ENCODE measurements at places on chromosomes 5 and 9.

DNA sequence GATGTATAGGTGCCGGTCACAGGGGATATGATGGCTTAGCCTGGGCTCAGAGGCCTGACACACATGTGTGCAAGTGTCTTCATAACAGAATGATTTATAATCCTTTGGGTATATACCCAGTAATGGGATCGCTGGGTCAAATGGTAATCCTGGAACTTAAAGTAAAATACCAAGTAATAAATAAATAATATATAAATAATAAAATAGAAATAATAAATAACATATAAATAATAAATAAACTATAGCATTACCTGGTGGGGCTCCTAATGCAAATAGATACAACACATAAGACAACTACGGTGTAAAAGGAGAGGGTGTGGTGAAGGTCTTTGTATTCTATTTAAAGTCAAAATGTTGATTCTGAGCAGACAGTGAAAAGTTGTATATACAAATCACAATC, 68.5 kb upstream of the GFPT2 start:
- DNase-seq, result no peak

- DNase-seq, result no peak
These were observed 13.2 kb downstream of the IRX2 start for GRCh38 chr5:2738156-2738699.

GRCh38 chr5:169803077-169803981, 166.3 kb downstream of the DOCK2 start:
- no peak for DNase-seq

- DNase-seq, result no peak
These were observed 9.3 kb upstream of the FGF18 start for GRCh38 chr5:171410181-171410580.

DNA sequence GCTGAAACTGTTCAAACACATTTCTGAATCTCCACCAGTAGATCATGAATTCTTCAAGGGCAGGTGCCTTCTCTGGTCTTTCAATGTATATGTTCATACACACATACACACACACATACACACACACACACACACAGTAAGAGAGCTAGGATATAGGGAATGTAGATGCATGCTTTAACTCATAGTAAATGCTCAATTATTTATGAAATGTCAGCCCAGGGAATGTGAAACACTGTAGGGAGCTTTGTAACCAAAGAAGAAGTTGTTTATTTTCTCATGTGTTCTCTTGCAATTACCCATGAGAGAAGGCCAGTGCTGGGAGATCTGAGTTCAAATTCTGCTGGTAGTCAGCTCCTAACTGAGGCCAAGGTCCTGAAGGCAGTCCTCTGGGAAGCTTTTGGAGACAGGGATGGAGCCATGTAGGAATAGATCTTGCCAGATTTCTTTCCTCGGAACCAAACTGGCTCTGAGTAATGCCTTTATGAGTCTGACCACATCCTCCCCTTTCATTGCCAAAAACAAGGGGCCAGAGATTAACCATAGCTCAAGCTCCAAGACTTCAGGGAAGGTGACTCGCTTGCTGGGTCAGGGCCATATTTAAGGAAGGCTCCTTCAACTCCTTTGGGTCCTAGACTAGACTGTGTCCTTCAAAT, 487.0 kb upstream of the TNC start:
- DNase-seq, result no peak

GRCh38 chr5:119902593-119902992, 273.2 kb downstream of the FAM170A start:
- no peak for DNase-seq

DNA sequence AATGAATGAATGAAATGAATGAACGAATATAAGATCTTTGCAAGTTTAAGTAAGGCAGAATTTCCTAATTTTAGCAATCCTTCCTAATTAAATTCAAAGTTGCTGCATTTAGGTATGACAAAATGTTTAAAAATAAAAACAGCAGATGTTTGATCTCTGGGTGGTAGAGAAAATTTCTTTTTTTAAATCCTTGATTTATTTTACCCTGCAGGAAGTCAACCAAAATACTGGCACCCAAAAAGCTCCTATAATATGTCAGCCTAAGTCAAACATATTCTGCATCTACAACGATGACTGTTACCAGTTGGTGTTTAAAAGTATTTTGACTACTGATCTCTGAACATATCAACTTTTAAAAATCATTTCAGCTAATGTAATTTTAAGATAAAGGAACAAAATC, 58.4 kb downstream of the TTC39B start:
- DNase-seq, result no peak

DNA sequence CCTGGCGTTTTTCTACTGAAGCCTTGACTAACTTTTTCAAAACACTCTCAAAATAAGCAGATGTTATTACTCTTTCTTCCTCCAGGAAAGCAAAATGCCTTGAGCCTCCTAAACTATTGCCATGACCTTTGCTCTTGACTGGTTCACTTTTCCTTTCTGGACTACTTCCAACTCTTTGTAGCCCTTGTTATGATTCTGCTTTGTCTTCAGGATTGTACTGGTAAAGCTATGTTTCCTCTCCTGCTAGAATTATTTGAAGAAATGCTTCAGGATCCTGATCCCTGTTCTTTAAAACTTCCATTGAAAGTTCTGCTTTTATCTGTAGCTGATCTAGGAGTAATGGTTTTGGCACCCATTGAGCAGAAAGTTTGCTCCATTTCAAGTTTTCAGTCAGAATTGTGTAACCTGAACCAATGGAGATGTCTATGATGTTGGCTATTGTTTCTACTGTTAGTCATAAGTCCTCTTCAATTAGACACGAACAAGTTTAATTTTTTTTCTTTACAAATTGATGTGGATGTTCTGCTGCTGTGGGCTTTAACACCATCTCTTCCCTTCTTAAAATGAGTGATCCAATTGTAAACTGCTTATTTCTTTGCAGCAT, 1356.4 kb downstream of the EFNA5 start:
- no peak for DNase-seq

DNA sequence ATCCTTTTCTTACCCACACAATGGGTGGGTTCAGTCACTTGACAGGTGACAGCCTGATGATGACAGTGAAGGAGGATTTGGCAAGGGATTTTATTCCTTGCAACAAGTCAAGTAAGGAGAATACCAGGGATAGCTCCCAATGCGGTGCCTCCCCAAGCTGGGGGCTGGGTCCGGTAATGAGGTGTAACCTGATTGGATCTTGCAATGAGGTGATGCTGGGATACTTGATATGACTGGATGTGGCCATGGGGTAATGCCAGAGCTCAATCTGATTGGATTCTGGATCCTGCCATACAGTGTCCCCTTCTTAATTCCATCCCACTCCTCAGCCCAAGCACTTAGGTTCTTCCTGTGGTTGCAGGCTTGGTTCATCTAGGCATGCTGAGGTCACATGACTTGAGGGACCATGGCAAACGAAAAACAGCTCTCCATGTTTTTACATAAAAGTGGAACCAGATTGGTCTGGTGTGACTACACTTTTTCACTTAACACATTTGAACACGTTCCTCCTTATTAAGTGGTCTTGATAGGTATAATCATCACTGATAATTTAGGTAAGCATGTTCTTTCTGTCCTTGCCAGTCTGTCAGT, 181.1 kb downstream of the PDZD2 start:
- DNase-seq, result no peak

DNA sequence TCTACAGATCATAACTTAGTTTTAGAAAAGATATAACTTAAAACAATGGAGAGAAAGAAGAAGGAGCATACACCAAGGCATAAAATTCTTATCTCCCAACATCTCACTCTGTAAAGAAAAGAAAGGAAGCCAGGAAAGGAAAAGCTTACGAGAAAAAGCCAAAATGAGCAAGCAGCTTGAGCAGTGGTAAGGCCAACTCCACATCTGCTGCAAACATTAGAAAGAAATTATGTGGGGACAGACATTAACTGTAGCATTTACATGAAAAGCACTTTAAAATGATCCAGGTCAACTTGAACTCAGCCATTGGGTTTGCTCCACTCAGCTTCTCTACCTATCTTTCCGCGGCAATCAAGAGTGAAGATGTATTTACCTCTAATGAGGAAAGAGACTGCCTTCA, 176.9 kb downstream of the BNC2 start:
- no peak for DNase-seq

GRCh38 chr5:118146824-118147223, 841.5 kb downstream of the DTWD2 start:
- DNase-seq, result no peak

GRCh38 chr9:21056931-21057330, 20.8 kb downstream of the IFNB1 start:
- DNase-seq, result no peak

DNA sequence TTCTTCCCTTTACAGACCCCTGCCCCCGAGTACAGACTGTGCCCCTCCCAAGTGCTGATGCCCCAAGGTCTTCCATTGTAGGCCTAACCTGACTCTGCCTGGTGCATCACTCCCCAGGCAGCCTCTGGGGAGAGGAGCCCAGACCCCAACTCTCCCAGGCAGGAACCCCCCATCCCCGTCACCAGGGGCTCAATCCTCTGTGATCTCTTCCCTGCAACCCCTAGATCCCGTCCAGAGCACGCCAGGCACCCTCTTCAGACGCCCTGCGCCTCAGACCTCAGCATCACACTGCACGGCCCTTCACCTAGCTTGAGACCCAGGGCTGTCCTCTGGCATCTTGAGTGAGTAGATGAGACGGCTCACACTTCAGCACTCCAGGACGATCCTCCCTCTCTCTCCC, 6.4 kb upstream of the EGR1 start:
- DNase-seq, result no peak

DNA sequence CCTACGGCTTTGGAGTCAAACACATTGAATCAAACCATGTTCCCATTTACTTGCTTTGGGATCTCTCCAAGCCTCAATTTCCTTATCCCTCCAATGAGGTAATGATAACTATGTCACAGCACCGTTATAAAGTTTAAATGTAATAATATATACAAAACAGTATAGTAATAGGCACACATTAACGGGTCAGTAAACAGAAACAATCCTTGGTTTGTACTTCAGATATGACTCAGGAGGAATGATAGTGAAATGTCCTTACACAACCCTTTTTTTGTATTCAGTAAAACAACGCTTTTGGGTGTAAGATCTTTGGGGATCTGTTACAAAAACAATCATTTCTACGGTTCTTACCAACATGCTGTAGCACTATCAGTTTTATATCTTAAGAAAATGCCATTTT, 178.5 kb upstream of the GNA14 start:
- DNase-seq, result no peak

- peak; percentile 53 for DNase-seq
These were observed 11.9 kb downstream of the CAPSL start for GRCh38 chr5:35926389-35927051.

DNA sequence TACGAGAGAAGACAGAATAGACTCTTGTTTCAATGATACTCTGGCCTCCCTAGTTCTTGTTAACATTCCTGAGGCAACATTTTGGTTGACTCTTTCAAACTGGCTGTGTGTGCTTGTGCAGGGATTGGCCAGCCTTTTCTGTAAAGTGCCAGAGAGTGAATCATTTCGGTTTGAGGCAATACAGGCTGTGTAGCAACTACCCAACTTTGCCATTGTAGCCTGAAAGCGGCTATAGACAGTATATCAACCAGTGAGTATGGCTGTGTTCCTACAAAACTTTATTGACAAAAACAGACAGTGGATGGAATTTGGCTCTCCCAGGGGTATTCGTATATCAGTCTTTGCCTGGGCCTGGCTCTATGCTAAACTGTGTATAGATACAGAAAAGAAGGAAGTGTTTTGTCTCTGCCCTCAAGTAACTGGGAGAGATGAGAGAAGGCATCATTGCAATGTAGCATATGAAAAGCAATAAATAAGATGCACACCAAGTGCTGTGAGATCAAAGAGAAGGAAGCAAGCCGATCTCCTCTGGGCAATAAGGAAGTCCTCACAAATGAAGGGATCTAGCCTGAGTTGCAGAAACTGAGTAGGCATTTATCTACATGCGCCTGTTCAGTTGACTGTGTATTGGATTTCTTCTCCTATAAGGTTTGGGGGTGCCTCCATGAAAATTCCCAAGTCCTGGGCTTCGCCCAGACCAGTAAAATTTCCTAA, 568.0 kb upstream of the KLF4 start:
- DNase-seq, result no peak

GRCh38 chr5:131281133-131281867, 17.4 kb downstream of the CDC42SE2 start:
- DNase-seq, result no peak

DNA sequence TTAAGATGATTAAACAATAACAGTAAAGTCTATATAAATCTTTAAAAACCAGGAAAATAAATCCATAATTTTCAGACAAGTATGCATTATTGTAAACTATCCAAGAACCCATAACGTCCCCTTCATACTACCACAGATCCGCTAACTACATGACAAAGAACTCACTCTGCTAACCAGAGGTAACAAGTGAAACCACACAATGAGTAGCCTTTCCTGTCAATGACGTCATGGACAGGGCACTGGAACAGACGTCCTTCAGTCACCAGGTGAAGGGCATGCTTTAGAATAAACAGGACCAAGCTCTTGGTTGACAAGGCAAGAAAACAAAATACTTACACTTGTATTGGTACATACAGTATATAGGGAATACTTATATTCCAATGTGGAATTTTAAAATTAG, 45.2 kb downstream of the RNF130 start:
- DNase-seq, result no peak

- DNase-seq, result no peak
These were observed 12.2 kb upstream of the SEPTIN8 start for GRCh38 chr5:132788990-132789886.

DNA sequence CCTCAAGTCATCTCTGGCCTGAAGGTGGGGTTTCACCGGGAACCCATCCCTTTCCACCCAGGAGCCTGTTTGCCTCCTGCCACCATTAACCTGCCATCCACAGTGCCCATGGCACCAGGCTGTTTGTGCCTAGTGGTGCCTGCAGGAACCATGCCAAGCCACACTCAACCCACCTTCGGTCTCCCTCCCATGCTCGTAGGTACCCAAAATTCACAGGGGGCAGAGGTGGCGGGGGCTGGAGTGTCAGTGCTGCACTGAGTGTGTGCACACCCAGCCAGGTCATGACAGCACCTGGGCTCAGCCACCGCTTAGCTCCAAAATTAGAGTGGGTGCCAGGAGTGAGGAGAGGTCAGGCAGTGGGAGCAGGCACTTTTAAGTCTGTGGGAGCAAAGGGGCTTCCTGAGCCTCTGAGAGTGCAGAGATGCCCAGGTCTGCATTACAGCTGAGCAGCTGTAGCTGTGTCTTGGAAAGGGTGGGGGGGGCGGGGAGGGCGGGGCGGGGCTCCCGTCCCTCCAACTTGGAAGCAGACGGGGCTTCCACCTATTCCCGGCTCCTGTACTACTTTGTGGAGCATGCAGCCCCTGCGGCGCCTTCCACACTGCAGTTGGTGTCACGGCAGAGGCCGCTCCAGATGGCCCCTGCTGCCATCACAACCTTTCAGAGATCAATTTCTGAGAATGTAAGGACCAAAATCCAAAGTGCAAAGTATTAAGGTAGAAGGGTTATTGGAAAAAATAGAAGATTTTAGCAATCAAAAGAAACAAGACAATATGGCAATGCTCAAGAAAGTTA, 2396.8 kb upstream of the C9orf72 start:
- no peak for DNase-seq

All from CD4-positive, alpha-beta T cell treated with Interleukin-1 beta for 1 hour (primary cell).